DMS153 (cell line): ENCODE measurements at places on chromosomes 5 and 9.

- no peak for DNase-seq
Observed at GRCh38 chr5:138110266-138110963, 26.6 kb downstream of the WNT8A start.

GRCh38 chr9:115615000-115615401, 497.0 kb upstream of the TNC start:
- no peak for DNase-seq

DNA sequence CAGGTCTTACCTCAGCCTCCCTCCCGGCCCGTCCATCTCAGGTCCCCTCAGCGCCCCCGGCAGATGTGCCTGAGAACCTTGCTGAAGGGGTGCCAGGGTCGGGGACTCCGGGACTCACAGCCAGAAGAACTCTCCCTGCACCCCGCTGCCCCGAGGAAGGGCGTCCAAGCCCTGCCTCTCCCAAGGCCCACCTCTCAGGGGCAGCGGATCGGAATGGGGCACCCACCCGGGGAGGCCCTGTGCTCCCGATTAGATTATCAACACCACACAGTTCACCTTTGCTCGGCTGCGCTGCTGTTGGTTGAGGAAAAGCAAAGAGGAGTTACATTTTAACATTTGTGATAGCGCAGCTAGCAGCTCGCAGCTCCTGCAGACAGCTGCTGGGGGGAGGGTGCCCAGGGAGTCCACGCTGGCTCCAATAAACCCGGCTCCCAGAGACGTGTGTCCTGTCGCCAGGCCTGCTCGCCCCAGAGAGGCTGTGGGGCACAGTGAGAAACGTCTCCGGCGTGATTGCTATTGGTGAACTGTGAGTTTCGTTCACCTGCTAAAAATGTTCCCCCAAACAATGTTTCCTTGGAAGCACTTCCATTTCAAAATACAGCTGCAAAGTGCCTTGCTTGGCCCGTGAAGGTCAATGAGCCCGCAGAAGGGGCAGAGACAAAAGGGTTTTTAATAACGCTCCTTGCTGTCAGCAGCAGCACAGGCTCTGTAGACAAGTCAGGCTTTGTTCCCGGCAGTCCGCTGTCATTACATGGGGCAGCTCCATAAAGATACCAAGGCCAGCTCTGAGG, 18.6 kb upstream of the SLC6A19 start:
- DNase-seq, result no peak

DNA sequence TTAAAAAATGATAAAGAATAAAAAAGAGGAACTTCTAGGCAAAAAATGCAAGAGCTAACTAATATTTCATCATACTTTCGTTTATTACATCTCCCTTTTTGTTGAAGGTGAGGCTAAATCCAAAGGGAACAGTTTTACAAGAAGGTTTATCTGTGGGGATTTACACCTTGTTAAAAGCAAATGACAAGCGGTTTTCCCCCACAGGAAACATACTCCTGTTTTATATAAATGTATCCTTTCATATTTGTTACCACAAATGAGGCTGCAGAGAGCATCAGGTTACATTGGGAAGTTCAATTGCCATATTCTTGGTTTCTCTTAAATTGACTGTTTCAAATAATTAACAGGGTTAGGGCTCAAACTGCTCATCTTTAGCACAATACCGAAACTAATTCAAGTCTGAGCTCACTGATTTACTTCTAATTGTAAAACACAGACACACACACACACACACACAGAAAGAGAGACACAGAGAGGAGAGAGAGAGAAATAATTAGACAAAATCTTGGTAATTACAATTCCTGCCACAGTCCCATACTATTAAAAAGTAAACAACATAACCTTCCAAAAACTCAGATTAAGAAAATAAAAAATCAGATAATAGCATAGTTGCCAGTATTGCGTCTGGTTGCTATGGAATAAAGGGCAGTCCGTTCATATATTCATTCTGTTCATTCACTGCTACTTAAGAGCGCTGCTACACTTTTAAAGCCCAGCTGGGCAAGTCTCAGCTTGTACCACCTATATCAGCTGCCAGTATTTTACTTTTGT, 17.1 kb downstream of the RFX3 start:
- DNase-seq, result peak; percentile 72

GRCh38 chr9:105344283-105344682, 99.8 kb downstream of the SLC44A1 start:
- DNase-seq, result no peak

- no peak for DNase-seq
Observed at GRCh38 chr9:131082774-131083512, 13.4 kb upstream of the AIF1L start.

DNA sequence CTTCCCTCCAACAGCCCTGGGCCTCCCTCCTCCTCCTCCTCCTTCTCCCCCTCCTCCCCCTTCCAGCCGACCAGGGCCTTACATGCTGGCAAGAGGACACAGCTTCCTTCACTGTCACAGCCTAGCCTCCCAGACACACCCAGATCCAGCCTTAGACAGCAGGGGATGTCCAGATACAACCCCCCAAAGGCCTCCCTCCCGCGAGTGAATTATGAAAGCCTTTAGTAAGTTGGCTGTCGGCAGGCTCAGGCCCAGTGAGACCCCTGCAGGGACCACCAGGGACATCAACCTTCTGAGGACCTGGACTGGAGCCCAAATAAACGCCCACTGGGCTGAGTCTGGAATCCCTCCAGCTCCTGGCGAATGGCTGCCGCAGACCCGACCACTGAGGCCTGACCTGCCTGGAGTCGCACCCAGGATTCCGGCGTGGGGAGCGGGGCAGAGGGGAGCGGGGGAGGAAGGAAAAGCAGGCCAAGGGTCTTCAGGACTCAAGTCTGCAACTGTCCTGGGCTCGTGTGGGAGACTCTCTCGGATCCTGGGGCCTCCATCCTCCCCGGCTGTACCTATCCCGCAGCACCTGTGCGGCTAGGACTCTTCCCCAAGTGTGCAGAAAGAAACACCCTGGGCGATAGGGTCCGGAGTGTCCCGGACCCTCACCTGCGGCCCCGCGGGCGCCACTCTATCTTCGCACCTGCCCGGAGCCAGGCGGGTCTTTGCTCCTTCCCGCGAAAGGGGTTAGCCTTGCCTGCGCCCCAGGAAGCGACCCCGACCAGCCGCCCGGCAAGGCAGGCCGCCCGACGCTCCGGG, 705 bp downstream of the SEPTIN8 start:
- no peak for DNase-seq

GRCh38 chr5:149399775-149400174, 20.7 kb upstream of the IL17B start:
- DNase-seq, result no peak

GRCh38 chr5:6376974-6377520, 1.3 kb downstream of the MED10 start:
- no peak for DNase-seq

DNA sequence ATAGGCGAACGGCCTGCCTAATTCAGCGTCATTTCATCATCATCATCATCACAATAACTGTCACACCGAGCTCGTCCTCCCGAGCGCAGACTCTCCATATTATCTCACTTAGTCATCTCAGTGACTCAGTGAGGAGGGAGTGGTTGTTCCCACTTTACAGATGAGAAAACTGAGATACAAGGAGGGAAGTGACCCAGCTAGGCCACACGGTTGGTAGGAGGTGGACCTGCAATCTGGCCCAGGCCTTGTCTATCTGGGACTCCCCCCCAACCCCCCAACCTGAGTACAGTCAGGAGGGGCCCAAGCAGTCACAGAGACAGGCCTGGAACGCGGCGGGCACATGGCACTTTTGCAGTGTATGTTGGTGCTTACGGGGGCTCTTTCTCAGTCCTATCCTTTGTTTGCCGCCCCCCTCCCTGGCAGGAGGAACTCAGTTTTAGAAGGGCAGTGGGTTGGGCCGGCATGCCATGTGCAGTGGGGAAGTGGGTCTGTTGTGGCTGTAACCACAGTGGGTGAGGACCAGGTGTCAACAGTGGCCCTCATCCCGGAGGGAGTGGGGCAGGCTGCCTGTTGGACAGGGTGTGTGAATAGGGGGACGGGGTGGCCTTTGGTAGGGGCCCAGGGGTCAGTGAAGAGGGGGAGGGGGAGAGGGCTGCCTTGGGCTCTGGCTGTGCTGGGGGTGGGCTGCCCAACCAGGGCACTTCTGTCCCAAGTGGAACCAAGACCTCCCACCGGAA, 1.7 kb upstream of the RXRA start:
- no peak for DNase-seq

GRCh38 chr9:109934857-109935215, 154.8 kb downstream of the PALM2AKAP2 start:
- peak; percentile 15 for DNase-seq

DNA sequence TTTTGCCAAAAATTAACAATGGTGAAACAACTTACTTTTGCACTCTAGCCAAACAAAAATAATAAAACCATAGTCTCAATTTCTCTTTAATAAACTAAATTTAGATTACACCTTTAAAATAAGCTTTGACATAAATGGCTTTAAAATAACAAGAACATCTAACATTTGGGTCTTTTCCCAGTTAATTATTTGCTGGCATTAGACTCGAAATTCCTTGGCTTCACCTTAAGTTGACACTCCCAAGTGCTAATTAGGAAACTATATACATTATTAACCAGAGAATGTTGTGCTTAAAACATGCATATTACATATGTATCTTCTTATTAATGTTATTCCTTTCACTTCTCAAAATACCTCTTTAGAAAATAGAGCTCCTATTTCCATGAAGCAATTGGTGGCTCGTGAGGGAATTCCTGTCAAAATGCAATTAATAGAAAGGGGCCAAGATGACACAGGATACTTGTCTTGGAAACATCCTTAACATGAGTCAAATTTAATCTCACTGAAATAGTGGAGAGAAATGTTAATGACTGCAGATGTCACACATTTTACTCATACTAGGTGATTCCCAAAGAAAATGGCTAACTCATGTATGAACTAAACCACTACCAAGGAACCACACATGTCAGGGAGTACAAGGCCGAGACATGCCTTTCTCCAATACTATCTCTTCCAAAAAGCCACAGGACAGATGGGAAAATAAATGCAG, 932.9 kb upstream of the DMAC1 start:
- DNase-seq, result no peak

GRCh38 chr5:75510836-75511434, 494 bp downstream of the CERT1 start:
- DNase-seq, result no peak

DNA sequence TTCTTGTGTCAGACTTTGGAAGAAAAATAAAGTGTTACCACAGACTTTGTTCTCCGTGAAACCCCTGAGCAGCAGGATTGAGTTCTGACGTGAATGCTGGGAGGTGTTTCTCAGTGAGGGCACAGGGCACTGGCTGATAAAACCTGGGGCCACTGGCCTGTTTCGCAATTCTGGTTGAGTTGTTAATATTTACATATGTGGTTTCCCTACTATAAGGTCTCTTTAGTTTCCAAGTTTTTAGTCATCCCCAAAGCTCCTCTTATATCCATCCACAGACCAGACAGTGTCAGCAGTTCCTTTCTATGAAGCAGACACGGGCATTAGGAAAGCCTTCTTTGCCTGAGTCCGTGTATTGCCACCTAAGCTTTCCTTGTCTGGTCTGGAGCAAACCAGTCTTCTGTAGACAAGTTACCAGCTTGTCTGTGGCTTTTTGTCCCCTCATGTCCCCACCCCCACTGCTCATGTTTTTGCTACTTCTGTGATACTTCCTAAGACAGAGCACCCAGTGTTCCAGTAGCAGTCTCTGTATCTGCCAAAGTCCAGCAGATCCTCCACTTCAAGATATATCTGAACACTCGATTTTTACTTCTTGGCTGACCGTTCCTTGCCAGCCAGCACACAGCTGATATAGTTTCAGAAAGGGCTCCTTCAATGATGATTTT, 42.0 kb downstream of the ACO1 start:
- no peak for DNase-seq

DNA sequence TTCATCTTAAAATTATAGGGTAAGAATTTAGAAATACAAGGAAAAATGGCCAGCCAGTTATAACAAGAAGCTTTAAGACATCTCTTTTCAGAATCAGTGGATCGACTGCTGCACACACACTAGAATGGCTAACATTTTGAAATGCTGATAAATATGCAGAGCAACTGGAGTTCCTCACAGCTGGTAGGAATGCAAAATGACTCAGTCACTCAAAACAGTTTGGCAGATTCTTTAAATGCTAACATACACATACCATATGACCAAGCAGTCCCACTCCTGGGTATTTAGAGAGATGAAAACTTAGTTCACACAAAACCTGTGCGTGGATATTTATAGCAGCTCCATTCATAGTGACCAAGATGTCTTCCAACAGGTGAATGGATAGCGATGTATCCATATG, 23.2 kb upstream of the PSAT1 start:
- no peak for DNase-seq

GRCh38 chr5:107806705-107807104, 136.0 kb upstream of the EFNA5 start:
- no peak for DNase-seq

GRCh38 chr9:35324966-35325365, 163.2 kb downstream of the UNC13B start:
- DNase-seq, result no peak

GRCh38 chr5:166499447-166500240, 1791.8 kb upstream of the WWC1 start:
- DNase-seq, result no peak

GRCh38 chr5:131096774-131097710, 68.0 kb downstream of the HINT1 start:
- no peak for DNase-seq

- peak; percentile 33 for DNase-seq
Observed at GRCh38 chr5:133251296-133252132, 199.7 kb downstream of the HSPA4 start.

GRCh38 chr9:38026021-38026809, 42.8 kb downstream of the SHB start:
- peak; percentile 34 for DNase-seq

DNA sequence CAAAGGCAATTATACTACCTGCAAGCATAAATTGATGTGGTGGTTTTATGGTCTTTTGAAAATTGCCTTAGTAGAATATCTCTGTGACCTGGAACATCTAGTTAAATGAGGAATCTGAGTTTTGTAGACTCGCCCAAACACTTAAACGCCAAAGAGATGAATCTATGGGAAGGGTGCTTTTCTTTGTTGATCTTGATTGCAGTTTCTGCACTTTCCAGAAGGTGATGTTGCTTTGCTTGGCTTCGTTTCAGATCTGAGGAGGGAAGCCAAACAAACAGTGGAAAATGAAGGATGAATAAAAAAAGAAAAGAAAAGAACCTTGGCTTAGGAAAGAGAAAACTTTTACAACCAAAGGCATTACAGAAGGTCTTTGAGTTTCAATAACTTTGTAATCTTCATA, 1021.2 kb downstream of the NR2F1-AS1 start:
- DNase-seq, result no peak

DNA sequence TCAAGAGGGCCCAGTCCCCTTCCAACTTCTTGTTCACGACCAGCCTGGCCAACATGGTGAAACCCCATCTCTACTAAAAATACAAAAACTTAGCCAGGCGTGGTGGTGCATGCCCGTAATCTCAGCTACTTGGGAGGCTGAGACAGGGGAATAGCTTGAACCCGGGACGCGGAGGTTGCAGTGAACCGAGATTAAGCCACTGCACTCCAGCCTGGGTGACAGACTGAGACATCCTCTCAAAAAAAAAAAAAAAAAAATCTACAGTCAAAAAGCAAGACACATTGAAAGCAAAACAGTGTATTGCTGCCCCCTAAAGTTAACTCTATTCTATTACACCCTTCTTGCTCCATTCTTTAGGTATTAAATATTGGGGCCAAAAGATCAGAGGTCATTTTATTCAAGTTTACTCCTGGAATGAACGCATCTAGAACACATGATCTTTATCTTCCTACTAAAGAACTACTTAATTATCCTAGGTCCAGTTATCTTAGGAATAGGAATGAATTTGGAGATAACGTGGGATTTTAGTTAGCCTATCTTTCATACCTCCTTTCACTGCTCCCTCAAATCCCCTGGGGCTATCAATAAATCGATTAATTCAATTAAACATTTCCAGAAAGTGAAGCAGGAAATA, 2.4 kb downstream of the ATG12 start:
- DNase-seq, result no peak
